ENCODE measurements at places on chromosomes 16 and 17. TPM values are rescaled to one million over a fixed set of nuclear protein-coding genes. Genes with fewer than 3 reads are reported as not detected.
A peak's percentile ranks its signal among the peaks of the same experiment; 100 is the strongest.

DNA sequence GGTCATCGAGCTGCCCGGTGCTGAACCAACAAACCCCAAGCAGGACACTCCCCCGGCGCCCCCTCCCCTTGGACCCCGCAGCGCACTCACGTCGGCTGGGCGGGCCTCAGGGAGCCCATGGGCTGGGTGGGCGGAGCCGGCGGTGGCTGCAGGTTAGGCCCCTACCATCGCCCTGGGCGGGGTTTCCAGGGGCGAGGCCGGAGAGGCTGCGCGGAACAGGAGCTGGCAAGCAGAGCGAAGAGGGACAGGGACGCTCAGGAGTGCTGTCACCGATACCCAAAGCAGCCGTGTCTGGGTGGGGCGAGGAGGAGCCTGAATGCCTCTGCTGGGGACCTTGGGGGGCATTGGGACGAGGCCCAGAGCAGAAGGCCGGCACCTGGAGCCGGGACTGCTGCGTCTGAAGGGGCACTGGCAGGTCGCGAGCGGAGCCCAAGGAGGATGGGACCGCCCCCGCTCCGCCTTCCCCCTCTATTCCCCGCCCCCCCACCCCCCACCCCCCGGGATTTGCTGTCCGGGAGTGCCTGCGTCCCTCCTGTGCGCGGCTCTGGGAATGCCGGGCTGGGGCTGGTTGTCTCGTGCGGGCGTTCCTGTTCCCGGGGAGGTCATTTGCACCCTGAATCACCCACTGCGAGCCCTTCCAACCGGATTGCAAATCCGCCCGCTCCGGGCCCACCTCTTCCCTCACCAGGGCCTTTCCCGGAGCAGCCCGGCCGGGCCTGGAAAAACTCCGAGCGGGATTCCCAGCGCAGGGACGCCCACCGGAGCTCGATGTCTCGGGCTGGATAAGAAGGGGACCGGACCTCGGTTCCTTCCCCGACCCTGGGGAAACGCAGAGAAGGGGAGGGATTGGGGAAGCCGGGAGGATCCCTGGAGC is 902 bp downstream of the ARHGAP27 start:
- peaks cover 18% of the 10 kb centered on the region for H3K4me1 ChIP-seq
- peak overlapping the region; percentile 92 for H3K4me3 ChIP-seq
- DNase-seq: peak; percentile 94
- H3K36me3 ChIP-seq: peaks cover 7% of the 10 kb centered on the region
- H3K27ac ChIP-seq: peak overlapping the region; percentile 90

Gene TBC1D3
- not detected for total RNA-seq

GRCh38 chr17:80459234-80459633 is 17.2 kb downstream of the NPTX1 start:
- H3K36me3 ChIP-seq: no peaks in the 10 kb centered on the region
- H3K27ac ChIP-seq: no peak overlapping the region
- H3K4me3 ChIP-seq: no peak overlapping the region
- H3K27me3 ChIP-seq: peaks cover 17% of the 10 kb centered on the region
- H3K4me1 ChIP-seq: peaks cover 24% of the 10 kb centered on the region

- no peak overlapping the region for H3K4me3 ChIP-seq
- no peak overlapping the region for H3K27ac ChIP-seq
- no peak for DNase-seq
- H3K27me3 ChIP-seq: no peaks in the 10 kb centered on the region
- no peaks in the 10 kb centered on the region for H3K4me1 ChIP-seq
Measured at GRCh38 chr16:27620541-27620940, 70.6 kb downstream of the KATNIP start.

GRCh38 chr17:19239544-19239943 is 2.4 kb downstream of the EPN2 start:
- peaks cover 4% of the 10 kb centered on the region for H3K4me1 ChIP-seq
- no peak overlapping the region for H3K27ac ChIP-seq
- H3K36me3 ChIP-seq: no peaks in the 10 kb centered on the region
- no peak for DNase-seq
- peaks cover 35% of the 10 kb centered on the region for H3K27me3 ChIP-seq
- no peak overlapping the region for H3K4me3 ChIP-seq

Gene ENPP7
- not detected for total RNA-seq

GRCh38 chr16:2037647-2038381 is 9.8 kb downstream of the NTHL1 start:
- H3K36me3 ChIP-seq: no peaks in the 10 kb centered on the region
- DNase-seq: no peak
- no peaks in the 10 kb centered on the region for H3K4me1 ChIP-seq
- H3K27ac ChIP-seq: no peak overlapping the region
- no peak overlapping the region for H3K4me3 ChIP-seq
- H3K27me3 ChIP-seq: no peaks in the 10 kb centered on the region

DNA sequence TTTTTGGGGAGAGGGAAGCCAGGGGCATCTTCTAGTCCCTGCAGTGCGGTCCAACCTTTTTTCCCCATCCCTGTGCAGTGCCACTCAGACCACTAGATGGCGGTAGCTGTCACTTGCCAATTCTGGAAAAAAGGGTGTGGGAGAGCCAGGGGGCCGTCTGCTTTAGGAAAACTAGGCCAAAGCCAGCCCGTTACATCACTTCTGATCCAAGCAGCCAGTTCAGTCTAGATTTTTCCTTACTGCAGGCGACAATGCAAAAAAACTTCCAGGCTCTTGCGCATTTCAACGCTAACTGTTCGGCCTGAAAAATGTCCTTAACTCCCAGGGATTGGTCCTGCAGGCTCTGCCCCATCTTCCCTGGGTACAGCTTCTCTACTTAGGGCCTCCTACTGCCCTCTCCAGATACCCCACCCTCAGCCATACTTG is 69.2 kb upstream of the CES5A start:
- no peak overlapping the region for H3K4me3 ChIP-seq
- H3K27ac ChIP-seq: no peak overlapping the region
- peak; percentile 51 for DNase-seq
- H3K27me3 ChIP-seq: peaks cover 21% of the 10 kb centered on the region

- H3K27ac ChIP-seq: no peak overlapping the region
- no peak overlapping the region for H3K4me3 ChIP-seq
- peaks cover 2% of the 10 kb centered on the region for H3K4me1 ChIP-seq
- DNase-seq: no peak
- peaks cover 28% of the 10 kb centered on the region for H3K27me3 ChIP-seq
Measured at GRCh38 chr17:73304971-73305812, 6.6 kb downstream of the CDC42EP4 start.

GRCh38 chr16:3759736-3760135 is 42.4 kb upstream of the TRAP1 start:
- H3K4me3 ChIP-seq: no peak overlapping the region
- no peak for DNase-seq
- no peaks in the 10 kb centered on the region for H3K4me1 ChIP-seq
- H3K27ac ChIP-seq: peak overlapping the region; percentile 78
- H3K36me3 ChIP-seq: peaks cover 4% of the 10 kb centered on the region

Gene TBC1D3I
- total RNA-seq: 0.78 TPM

- no peak for DNase-seq
- H3K27ac ChIP-seq: no peak overlapping the region
- no peaks in the 10 kb centered on the region for H3K27me3 ChIP-seq
- no peak overlapping the region for H3K4me3 ChIP-seq
Measured at GRCh38 chr16:53849585-53849984, 145.6 kb downstream of the FTO start.

DNA sequence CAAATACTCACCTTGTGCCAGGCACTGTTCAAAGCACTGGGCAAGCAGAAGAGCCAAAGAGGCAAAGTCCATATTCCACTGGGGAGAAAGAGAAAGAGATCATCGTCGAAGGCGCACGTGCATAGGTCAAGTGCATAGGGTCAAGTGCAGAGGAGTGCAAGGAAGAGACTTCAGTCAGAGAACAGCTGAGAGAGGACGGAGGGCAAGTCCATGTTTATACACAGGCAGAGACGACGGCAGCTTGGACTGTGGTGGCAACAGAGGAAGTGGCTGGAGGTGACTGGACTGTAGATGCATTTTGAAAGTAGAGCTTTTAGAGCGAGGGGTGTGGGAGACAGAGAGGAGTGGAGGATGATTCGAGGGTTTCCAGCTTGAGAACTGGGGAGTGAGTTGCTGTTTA is 74.7 kb upstream of the SDK2 start:
- peaks cover 21% of the 10 kb centered on the region for H3K4me1 ChIP-seq
- no peak for DNase-seq
- no peak overlapping the region for H3K27ac ChIP-seq
- H3K27me3 ChIP-seq: peaks cover 11% of the 10 kb centered on the region
- no peak overlapping the region for H3K4me3 ChIP-seq

DNA sequence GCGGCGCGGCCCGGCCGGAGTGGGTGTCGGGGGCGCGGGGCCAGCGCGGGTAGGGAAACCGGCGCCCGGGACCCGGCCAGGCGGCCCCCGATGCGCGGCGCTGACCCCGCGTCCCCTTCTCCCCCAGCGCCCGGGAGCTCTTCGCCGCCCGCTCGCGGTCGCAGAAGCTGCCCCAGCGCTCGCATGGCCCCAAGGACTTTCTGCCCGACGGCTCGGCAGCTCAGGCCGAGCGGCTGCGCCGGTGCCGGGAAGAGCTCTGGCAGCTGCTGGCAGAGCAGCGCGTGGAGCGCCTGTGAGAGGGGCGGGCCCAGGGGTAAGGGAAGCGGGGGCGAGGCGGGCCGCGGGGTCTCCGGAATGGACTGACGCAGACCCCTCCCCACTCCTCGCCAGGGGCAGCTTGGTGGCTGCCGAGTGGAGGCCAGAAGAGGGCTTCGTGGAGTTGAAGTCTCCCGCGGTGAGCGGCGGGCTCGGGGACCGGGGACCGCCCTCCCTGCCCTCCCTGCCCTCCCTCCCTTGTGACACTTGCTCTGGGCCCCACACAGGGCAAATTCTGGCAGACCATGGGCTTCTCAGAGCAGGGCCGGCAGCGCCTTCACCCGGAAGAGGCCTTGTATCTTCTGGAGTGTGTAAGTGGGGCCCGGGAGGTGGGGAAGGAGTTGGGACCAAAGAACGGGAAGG is 430 bp downstream of the TSEN54 start:
- peak overlapping the region; percentile 91 for H3K27ac ChIP-seq
- H3K27me3 ChIP-seq: peaks cover 7% of the 10 kb centered on the region
- DNase-seq: peak; percentile 72
- peak overlapping the region; percentile 75 for H3K4me3 ChIP-seq
- peaks cover 15% of the 10 kb centered on the region for H3K36me3 ChIP-seq

Gene SLC6A4
- total RNA-seq: not detected
